ENCODE measurements at places on chromosomes 4 and X. TPM values are rescaled to one million over a fixed set of nuclear protein-coding genes. Genes with fewer than 3 reads are reported as not detected.

DNA sequence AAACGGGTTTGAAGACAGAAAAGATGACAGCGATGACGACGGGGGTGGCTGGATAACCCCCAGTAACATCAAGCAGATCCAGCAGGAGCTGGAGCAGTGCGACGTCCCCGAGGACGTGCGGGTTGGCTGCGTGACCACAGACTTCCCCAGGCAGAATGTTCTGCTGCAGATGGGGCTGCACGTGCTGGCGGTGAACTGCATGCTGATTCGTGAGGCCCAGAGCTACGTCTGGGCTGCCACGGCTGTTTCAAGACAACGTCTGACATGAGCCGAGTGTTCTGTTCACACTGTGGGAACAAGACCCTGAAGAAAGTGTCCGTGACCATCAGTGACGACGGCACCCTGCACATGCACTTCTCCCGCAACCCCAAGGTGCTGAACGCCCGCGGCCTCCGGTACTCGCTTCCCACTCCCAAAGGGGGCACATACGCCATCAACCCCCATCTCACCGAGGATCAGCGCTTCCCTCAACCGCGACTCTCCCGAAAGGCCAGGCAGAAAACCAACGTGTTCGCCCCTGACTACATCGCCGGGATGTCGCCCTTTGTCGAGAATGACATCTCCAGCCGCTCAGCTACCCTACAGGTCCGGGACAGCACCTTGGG, 319.2 kb upstream of the SLC7A11 start:
- DNase-seq, result no peak

- DNase-seq, result no peak
These were observed 195.9 kb downstream of the CHM start for GRCh38 chrX:85851418-85851817.

GRCh38 chr4:48651914-48652313, 128.2 kb downstream of the FRYL start:
- peak; percentile 30 for DNase-seq

Gene NHSL2
- 0.66 TPM for total RNA-seq

DNA sequence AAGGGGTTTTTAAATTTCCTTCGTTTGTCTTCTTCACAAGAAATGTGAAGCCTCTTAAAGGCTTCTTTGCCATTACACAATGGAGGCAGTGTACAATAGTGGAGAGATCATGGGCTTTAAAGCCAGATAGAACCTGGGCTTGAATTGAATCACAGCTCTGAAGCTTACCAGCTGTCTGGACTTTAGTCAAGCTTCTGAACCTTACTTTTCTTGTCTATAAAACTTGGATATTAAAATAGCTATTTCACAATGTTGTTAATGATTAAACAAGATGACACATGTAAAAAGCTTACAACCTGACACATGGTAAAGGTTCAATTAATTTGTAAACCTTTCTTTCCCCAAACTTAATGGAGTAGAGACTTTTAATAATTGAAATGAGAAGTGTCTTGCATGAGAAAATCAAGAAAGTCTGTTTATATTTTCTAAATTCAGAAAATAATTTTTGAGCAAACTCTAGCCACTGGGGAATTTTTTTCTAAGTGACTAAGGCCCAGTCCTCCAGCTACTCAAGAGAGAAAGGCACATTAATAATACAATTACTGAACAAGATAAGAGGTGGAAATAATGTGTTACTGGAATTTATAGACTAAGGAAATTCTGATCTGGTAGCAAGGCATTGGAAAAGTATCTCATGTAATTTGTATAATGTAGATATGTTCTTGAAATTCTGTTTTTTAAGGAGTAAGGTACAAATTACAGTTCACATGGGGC, 21.7 kb upstream of the TBC1D8B start:
- no peak for DNase-seq

DNA sequence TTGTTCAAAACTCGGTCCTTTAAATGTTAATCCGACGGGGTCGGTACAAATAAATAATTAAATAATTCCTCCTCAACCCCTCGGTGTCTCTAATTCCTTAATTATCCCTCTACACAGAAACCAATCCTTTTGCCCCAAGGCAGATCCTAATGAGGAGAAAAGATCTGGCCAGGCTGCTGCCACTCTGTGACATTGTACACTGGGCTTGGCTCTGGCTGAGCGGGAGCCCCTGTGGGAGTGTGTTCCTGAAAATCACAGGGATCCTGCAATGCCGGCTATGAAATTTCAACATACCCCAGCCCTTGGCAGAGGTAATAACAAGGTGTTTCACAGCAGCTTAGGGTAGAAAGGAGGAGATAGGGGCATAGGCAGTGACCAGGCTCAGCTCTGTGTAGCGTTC, 96.0 kb downstream of the DHRSX start:
- DNase-seq, result no peak

- no peak for DNase-seq
These were observed 128.3 kb downstream of the MANBA start for GRCh38 chr4:102632241-102633065.

Gene USP26
- not detected for total RNA-seq

- no peak for DNase-seq
These were observed 258.7 kb upstream of the SLC7A11 start for GRCh38 chr4:138500869-138501268.

DNA sequence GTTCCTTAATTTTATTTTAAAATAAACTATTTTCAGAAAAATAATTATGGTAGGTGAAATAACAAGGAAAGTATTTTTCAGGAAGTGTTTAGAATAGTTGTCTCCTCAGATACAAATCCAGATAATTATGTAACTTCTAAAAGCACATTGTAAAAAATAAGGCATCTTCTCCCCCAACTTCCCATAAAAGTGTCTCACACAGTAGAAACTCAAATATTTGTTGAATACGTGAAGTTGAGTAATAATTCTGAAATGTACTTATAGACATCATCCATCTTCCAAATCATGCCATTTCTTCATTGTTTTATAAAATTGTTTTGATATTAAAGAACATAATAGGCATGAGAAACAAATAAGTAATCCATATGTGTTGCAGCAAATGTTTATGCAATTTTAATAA, 18.0 kb downstream of the SHISA3 start:
- no peak for DNase-seq

- DNase-seq, result no peak
These were observed 276.0 kb downstream of the UNC5C start for GRCh38 chr4:95272797-95273196.

GRCh38 chr4:108174856-108175255, 6.1 kb upstream of the LEF1 start:
- no peak for DNase-seq

- DNase-seq, result no peak
These were observed 6.1 kb downstream of the XPNPEP2 start for GRCh38 chrX:129744861-129745321.

- DNase-seq, result no peak
These were observed 214.3 kb downstream of the FAT4 start for GRCh38 chr4:125529071-125529470.

DNA sequence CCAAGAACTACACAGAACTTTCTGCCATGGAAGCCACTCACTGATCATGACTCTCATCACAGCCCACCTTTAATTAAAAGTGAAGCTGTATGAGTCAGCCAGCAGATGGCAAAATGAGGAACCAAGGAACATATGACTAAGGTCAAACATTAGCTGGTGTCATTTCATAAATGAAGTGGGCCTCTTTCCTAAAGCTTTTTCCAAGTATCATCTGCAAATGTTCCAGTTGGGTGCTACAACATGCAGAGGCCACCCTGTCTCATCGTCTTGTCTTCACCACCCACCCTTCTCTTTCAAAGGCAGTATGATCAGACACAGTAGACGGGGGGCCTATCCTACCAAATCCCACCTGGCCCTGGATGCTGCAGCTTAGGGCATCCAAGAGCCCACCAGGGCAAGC, 9.2 kb upstream of the EOLA1 start:
- DNase-seq, result no peak

DNA sequence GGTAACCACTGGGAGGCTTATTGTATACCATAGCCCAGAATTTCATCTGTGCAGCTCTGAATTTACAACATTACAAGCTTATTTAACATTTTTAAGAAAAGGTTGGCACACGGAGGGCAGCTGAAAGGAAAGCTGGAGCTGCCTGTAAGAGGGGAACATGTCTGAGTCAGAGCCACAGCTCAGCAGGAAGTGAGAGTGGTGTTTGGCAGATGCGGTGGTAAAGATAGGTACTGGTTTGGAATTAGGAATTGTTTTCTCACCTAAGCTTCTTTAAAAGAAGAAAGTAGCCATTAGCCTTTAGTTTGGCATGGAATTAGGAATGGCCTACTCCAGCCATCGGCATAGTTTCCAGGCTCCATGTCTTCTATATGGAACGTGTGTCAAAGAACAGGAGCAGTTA, 172.5 kb upstream of the ANXA3 start:
- DNase-seq, result no peak

DNA sequence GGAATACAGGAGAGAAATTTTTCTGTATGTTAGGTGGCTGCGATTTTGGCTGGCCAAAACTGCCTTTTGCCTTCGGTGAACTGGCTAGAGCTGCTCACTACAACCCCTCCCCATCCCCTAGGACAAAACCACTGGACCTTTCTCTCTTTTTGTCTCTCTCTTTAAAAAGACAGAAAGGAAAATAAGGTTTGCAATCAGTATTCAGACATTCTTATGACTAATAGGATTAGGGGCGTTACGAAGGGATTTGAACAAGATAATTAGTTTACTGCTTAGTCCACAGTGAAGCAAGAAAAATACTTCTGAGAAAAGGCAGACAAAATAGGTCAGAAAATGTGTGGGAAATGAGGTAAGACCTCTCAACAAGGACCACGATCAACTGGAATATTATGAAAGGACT, 180.4 kb downstream of the SLIT2 start:
- DNase-seq, result peak; percentile 71

DNA sequence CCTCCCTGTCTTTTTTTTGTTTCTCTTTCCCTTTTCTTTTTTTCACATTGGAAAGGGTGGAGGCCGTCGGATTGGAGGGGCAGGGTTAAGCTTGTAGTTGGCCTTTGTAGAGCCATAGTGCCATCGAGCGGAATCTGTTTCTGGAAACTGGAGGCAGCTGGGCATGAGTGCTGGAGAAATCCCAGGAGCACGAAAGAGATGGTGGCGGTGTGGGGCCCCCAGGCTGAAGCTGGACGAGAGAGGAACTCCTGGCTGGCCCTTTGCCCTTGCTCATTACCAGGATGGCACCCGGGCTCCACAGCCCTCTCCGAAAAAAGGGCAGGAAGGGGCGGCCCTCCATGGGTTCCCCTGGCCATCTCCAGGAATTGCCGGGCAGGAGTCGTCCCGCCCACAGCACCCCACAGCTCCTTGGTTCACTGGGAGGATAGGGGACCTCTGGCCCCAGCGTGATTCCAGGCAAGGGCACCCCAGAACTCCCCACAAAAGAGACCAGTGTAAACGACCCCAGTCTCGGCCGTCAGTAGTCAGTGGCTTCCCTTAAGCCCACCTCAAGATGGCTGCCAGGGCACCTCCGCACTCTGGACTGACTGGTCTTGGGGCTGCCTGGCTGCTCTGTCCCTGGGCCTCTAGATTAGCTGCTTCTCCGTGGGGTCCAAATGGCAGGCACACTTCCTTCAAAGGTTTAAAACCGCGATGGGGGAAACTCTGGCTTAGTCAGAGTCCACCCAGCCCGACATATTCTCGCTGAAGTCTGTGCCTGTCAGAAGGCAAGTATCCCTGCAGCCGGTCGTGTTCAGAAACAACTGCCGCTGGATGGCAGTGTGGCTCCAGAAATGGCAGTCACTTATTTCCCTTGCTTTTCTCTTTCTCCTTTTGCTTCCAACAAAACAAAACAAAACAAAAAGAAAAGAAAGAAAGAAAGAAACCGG, 74.1 kb downstream of the NBDY start:
- peak; percentile 80 for DNase-seq

GRCh38 chr4:118281611-118282442, 71.0 kb downstream of the PRSS12 start:
- peak; percentile 59 for DNase-seq

- DNase-seq, result peak; percentile 84
These were observed 134.5 kb downstream of the BTC start for GRCh38 chr4:74659576-74660411.

DNA sequence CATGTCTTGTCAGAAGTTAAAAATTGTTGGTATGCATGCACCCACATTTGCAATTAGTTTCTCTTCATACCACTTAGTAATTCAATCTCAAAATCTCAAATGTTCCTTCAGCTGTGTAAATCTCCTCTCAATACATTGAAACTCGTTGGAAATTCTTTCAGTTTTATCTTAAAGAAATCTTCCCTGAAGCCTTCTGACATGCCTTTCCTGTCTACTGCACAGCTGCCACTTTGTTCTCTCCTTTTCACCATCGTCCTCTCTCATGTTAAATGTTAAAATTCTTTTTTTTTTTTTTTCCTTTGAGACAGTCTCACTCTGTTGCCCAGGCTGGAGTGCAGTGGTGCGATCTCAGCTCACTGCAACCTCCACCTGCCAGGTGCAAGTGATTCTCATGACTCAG, 30.9 kb downstream of the MCUB start:
- no peak for DNase-seq

Gene HDX
- not detected for total RNA-seq

Gene ART3
- total RNA-seq, result not detected

- DNase-seq, result no peak
These were observed 25.6 kb upstream of the TEX13C start for GRCh38 chrX:125293850-125294780.

GRCh38 chrX:80011522-80011921, 3.0 kb upstream of the TBX22 start:
- DNase-seq, result no peak

GRCh38 chr4:169341490-169341889, 70.7 kb upstream of the SH3RF1 start:
- DNase-seq, result no peak

Gene IL2
- total RNA-seq, result not detected

DNA sequence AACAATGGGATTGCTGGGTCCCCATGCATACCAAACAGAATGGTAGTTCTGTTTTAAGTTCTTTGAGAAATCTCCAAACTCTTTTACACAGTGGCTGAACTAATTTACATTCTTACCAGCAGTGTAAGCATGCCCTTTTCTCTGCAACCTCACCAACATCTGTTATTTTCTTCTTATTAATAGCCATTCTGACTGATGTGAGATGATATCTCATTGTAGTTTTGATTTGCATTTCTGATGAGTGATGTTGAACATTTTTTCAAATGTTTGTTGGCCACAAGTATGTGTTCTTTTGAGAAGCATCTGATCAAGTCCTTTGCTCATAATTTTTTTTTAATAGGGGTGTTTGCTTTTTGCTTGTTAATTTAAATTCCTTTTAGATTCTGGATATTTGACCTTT, 41.2 kb upstream of the ZMAT1 start:
- DNase-seq, result no peak

- DNase-seq, result no peak
These were observed 36.4 kb downstream of the ARSJ start for GRCh38 chr4:113943085-113943484.

DNA sequence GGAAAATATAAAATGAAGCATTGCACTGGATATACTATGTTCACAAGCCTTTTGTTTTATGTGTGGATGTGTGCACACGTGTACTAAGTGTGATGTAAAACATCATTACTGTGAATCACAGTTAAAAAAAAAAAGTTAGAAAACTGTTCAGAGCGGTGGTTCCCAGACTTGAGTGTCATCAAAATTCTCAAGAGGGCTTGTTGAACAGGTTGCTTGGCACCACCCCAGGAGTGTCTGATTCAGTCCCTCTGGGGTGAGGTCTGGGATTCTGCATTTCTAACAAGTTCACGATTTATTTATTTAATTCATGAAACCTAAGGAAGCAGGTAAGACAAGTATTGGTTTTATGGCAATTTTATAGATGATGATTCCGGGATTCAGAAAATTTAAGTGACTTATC, 1.8 kb downstream of the CENPU start:
- peak; percentile 24 for DNase-seq

Gene ANOS1
- 0.06 TPM for total RNA-seq

Gene DGAT2L6
- total RNA-seq, result not detected
